Epithelial cell of prostate (primary cell): ENCODE measurements at places on chromosomes 1 and 21.

GRCh38 chr1:221778535-221779142 is 36.8 kb upstream of the DUSP10 start:
- no peak for DNase-seq

DNA sequence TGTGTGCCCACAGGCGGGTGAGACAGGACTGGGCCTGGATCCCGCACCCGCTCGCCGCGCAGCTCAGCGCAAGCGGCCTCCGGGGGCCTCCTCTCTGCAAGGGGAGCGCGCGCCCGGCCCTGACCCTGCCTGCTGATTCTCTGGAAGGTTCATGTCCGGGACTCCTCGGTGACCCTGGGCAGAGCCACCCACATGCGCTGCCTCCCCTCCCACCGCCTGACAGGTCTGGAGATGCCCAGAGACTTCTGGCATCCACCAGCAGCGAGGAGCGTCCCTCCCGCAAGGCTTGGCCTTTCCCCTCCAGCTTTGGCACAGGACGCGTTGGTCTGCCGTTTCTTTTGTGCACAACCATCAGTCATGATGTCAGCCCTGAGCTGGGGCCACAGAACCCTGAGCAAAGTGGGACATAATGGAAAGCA is 42.0 kb upstream of the COL6A2 start:
- no peak for DNase-seq

- no peak for DNase-seq
These were observed 62.9 kb upstream of the TMPRSS2 start for GRCh38 chr21:41570791-41571355.

- no peak for DNase-seq
These were observed 354.9 kb upstream of the SNX7 start for GRCh38 chr1:98306517-98307089.

GRCh38 chr1:56709269-56709880 is 64.3 kb downstream of the PRKAA2 start:
- DNase-seq = no peak

GRCh38 chr1:39474810-39475209 is 16.6 kb upstream of the BMP8A start:
- DNase-seq = no peak
